ENCODE measurements at places on chromosomes 5 and 9.

GRCh38 chr9:35907711-35908503 is 1.4 kb upstream of the SPAAR start:
- peak overlapping the region; percentile 58 for H3K27ac ChIP-seq
- no peaks in the 10 kb centered on the region for H3K27me3 ChIP-seq
- no peak for DNase-seq
- no peak overlapping the region for H3K4me3 ChIP-seq
- H3K36me3 ChIP-seq, result no peaks in the 10 kb centered on the region

- H3K4me3 ChIP-seq, result peak overlapping the region; percentile 28
- no peak overlapping the region for H3K27ac ChIP-seq
- no peak for DNase-seq
- H3K27me3 ChIP-seq, result peaks cover 38% of the 10 kb centered on the region
These were observed 2.1 kb downstream of the CHSY3 start for GRCh38 chr5:129906177-129906887.

- H3K4me1 ChIP-seq, result peaks cover 16% of the 10 kb centered on the region
- no peak overlapping the region for H3K27ac ChIP-seq
- H3K36me3 ChIP-seq, result no peaks in the 10 kb centered on the region
- no peak for DNase-seq
- H3K27me3 ChIP-seq, result peaks cover 15% of the 10 kb centered on the region
These were observed 110.3 kb upstream of the LARP1 start for GRCh38 chr5:154644745-154645411.

DNA sequence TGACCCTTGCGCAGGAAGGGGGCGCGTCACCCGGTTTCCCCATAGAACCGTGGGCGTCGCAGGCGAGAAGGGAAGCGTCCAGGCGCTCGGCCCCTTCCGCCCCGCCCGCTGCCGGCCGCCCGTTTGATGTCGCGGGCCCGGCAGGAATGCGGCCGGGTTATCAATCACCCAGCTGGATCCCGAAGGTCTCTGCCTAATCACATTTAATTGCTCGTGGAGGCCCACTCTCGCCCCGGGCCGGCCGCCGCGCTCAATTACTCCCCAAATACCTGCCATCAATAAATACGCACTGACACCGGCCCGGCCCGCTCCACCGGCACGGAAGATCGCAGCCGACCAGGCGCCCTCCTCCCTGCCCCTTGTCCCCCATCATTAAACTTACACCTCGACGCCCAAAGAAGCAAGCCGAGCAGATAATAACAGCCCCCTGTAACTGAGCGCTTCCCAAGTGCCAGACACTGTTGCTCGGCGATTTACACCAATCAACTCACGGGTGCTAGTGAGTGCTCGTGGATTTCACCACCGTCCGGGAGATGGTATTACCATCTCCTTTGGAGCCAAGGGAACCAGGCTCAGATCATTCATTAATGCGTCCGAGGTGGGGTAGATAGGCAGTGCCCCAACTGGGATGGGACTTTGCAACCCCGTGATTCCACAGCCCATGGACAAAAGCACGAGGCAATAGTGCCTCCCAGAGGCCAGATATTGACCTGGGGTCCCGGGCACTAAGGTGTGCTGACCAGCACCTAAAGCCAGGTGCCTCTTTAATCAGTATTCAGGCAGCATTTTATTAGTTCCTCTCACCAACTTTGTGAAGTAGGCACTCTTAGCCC is 11.3 kb downstream of the MSX2 start:
- no peak for DNase-seq
- H3K27ac ChIP-seq, result no peak overlapping the region
- peaks cover 63% of the 10 kb centered on the region for H3K27me3 ChIP-seq
- H3K4me3 ChIP-seq, result no peak overlapping the region

DNA sequence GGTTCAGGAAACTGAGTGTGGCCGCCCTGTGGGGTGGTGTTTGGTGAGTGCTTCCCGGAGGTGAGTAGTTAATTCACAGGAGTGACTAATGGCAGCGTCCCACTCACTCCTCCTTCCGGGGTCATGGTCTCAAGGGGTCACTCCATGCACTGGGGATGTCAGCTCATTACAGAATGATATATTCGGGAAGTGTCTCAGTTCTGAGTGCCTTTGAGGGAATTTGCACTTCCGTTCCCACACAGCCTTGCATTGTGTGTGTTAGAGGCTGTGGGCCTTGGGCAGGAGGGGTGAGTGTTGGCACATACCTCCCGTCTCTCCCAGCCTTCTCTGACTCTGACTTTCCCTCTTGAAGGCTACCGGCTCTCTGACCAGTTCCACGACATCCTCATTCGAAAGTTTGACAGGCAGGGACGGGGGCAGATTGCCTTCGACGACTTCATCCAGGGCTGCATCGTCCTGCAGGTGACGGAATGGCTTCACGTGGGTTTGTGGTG is 10.5 kb upstream of the AHRR start:
- peak overlapping the region; percentile 44 for H3K27ac ChIP-seq
- peaks cover 2% of the 10 kb centered on the region for H3K4me1 ChIP-seq
- H3K4me3 ChIP-seq, result no peak overlapping the region
- H3K27me3 ChIP-seq, result no peaks in the 10 kb centered on the region

DNA sequence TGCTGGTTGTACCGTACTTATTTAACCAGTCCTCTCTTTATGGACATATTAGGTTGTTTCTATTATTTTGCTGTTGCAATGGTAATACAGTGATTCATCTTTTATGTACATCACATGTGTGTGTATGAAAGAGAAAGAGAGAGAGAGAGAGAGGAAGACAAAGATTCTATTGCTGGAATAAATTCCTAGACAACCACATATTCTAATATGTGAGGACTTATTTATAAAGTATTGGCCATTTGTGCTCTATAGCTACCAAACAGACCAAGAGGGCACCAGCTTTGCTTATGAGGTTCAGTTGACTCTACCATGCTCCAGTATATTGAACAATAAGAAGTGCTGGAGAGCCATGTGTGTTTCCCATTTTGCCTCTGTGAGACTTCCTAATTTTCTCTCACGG is 513.5 kb downstream of the DMAC1 start:
- no peak for DNase-seq
- H3K27me3 ChIP-seq, result peaks cover 31% of the 10 kb centered on the region
- H3K36me3 ChIP-seq, result no peaks in the 10 kb centered on the region
- no peak overlapping the region for H3K27ac ChIP-seq

DNA sequence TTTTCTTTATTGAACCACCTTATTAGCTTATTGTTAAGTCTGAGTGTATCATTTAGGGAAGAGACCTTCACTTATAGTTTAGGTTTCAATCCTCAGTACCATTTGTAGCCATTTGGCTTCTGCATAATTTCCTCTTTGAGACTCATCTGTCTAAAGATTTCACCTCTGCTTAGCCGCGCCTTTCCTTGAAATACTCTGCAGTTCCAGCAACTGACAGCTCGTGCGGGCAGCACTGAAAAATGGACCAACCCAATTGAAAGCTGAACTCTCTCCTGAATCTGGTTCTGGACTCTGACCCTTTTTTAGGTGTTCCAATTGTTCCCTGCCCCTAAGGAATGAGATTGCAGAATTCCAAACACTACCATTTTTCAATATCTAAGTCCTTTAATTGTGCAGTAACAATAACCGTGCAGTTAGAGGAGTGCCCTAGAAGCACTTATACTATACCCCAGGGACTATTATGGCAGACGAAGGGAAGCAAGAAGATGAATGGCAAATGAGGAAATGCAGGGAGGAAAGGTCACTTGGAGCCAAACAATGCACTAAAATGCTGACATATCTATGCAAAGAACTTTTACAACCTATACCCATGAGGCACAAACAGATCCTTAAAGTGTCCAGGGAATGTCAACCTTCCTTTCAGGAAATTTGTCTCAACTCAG is 50.1 kb upstream of the PDE4D start:
- no peaks in the 10 kb centered on the region for H3K27me3 ChIP-seq
- DNase-seq, result no peak
- H3K4me3 ChIP-seq, result no peak overlapping the region
- H3K4me1 ChIP-seq, result no peaks in the 10 kb centered on the region
- no peaks in the 10 kb centered on the region for H3K36me3 ChIP-seq

DNA sequence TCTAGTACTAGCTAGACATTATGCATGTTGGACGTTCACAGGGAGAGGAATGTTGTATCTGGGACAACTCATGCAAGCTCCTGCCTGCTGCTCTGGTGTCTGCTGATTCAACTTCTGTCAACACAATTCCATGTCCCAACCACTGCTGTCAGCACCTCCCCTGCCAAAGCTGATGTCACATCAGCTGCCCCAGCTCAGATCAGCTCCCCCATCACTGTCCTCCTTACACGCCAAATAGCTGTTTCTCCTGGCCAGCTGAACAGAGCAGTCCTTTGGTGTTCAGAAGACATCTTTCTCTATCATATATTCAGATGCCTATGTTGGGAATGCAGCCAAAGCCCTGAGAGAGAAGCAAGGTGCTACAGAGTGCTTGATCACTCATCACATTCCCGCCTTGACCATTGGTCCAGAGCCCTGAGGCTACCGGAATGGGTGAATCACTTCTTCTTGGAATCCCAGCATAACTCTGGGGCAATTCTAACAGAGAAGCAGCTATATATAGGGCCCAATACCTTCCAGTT is 223.3 kb downstream of the SEC61B start:
- no peak overlapping the region for H3K4me3 ChIP-seq
- no peaks in the 10 kb centered on the region for H3K4me1 ChIP-seq
- no peaks in the 10 kb centered on the region for H3K36me3 ChIP-seq

DNA sequence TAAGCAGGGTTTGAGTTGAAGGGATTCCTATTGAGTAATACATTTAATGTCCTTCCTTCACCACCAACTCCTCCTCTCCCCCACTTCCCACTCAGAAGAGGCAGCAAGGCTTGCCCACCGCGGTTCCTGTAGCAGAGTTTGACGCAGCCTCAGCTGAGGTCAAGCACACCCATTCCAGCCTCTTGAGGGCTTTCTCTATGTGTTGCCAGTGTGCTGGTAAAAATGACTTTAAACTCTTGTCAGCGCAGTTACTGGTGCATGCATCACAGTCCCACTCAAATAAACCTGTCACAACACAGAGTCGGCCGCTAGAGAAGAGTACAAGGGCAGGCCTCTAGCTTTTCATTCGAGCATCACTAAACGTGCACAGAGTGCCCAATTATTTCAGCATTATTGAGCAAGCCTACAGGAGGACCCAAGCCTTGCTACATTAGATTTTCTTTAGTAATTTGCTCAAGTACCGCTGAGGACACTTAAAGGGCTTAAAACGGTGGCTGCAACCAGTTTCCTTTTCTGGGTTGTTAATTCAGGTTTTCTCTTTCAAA is 79.6 kb downstream of the TLE4 start:
- H3K4me3 ChIP-seq, result no peak overlapping the region
- H3K4me1 ChIP-seq, result peaks cover 2% of the 10 kb centered on the region
- H3K36me3 ChIP-seq, result peaks cover 26% of the 10 kb centered on the region
- no peak for DNase-seq

GRCh38 chr9:77661566-77662085 is 13.5 kb upstream of the GNA14 start:
- no peaks in the 10 kb centered on the region for H3K36me3 ChIP-seq
- DNase-seq, result no peak
- no peak overlapping the region for H3K27ac ChIP-seq

GRCh38 chr9:100589582-100589981 is 11.7 kb downstream of the CAVIN4 start:
- no peaks in the 10 kb centered on the region for H3K36me3 ChIP-seq
- no peak for DNase-seq
- H3K27ac ChIP-seq, result no peak overlapping the region
- no peak overlapping the region for H3K4me3 ChIP-seq

GRCh38 chr5:178477802-178478201 is 112.4 kb downstream of the COL23A1 start:
- no peaks in the 10 kb centered on the region for H3K36me3 ChIP-seq
- peaks cover 10% of the 10 kb centered on the region for H3K4me1 ChIP-seq
- H3K27me3 ChIP-seq, result no peaks in the 10 kb centered on the region
- no peak for DNase-seq
- no peak overlapping the region for H3K4me3 ChIP-seq

GRCh38 chr9:91896513-91897121 is 53.4 kb downstream of the ROR2 start:
- no peaks in the 10 kb centered on the region for H3K4me1 ChIP-seq
- H3K27ac ChIP-seq, result no peak overlapping the region
- no peak for DNase-seq

GRCh38 chr5:170006021-170006420 is 25.7 kb upstream of the INSYN2B start:
- H3K4me1 ChIP-seq, result no peaks in the 10 kb centered on the region
- H3K4me3 ChIP-seq, result no peak overlapping the region
- no peaks in the 10 kb centered on the region for H3K27me3 ChIP-seq
- no peak for DNase-seq

DNA sequence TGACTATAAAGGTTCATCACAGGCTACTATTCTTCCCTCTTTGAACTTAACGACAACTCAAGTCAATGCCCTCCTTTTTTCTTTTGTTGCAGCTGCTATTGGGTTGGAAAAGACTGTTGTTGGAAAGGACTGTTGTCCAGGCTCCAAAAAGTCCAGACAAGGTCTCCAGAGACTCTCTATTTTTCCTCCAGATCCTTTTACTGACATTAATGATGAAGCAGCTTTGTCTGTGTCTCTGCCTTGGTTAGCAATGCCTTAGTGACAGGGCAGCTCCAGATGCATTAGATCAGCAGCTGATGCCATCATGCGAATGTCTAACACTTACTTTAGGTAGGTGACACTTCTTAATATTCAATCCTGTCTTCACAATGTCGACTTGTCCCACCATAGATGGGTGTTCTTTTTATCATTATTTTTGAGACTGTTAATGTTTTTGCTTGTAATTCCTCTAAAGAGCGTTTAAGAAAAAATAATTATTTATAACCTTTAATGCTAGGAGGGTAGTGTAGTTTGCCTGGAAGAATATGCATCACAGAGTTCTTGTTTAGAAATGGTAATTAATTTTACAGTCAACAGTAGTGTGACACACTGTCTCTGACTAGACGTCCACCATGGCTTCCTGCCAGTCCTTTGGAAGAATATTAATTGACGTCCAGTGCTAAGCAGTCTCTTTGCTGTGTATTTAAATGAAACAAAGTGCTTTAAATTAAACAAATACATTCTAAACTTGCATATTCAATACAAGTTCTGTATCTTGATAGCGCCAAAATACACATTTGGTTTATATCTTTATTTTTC is 492.2 kb downstream of the NR2F1-AS1 start:
- H3K27me3 ChIP-seq, result no peaks in the 10 kb centered on the region
- H3K4me1 ChIP-seq, result no peaks in the 10 kb centered on the region
- DNase-seq, result no peak
- H3K27ac ChIP-seq, result no peak overlapping the region
- H3K36me3 ChIP-seq, result no peaks in the 10 kb centered on the region

- peaks cover 4% of the 10 kb centered on the region for H3K36me3 ChIP-seq
- DNase-seq, result no peak
- peaks cover 44% of the 10 kb centered on the region for H3K4me1 ChIP-seq
These were observed 104.0 kb upstream of the SSBP2 start for GRCh38 chr5:81854915-81855314.

GRCh38 chr5:121962347-121962670 is 534 bp downstream of the SRFBP1 start:
- DNase-seq, result no peak
- H3K4me1 ChIP-seq, result peaks cover 25% of the 10 kb centered on the region
- peaks cover under 1% of the 10 kb centered on the region for H3K27me3 ChIP-seq

GRCh38 chr5:54753034-54753433 is 232.4 kb downstream of the ESM1 start:
- peaks cover 26% of the 10 kb centered on the region for H3K4me1 ChIP-seq
- peaks cover 12% of the 10 kb centered on the region for H3K36me3 ChIP-seq
- H3K4me3 ChIP-seq, result no peak overlapping the region
- peak overlapping the region; percentile 74 for H3K27ac ChIP-seq
- DNase-seq, result peak; percentile 40
- peaks cover 3% of the 10 kb centered on the region for H3K27me3 ChIP-seq
